ENCODE measurements at places on chromosomes 7 and 10.

DNA sequence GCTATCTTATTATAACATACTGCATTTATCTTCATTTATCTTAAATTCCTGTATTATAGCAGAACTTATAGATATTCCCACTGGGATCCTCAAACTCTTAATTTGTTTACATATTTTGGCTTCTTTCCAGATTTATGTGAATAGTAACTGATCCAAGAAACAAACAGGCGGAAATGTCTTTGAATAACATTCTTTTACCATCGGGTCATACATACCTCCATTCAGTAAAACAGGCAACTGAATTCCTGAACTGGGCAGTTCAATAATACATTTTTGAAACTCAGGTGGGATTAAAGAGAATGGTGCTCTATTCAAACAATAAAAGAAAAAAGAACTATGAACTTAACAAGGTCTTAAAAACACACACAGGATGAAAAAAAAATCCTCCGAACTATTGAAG lies 337.4 kb downstream of the CRPPA start:
- no peak for DNase-seq

- no peak for DNase-seq
Observed at GRCh38 chr7:105454095-105454747, 65.5 kb upstream of the SRPK2 start.

DNA sequence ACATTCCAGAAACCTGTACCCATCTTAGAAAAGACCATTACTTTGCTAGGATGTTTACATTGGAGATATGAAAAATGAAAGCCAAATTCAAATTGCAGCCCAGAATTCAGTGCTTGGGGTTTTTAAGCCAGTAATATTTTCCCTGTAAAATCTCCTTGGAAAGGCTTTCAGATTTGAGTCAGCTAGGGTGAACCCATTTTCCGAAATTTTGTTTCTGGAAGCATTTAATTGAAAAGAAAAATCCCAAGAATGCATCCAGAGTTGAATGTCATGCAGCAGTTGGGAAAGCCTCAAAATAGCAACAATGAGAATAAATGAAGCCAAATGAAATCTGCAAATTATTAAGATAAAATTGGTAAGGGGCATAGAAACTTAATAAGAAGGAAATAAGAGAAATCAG lies 106.4 kb downstream of the BMPER start:
- DNase-seq: no peak

GRCh38 chr7:98266840-98267239 lies 14.6 kb upstream of the BRI3 start:
- no peak for DNase-seq

DNA sequence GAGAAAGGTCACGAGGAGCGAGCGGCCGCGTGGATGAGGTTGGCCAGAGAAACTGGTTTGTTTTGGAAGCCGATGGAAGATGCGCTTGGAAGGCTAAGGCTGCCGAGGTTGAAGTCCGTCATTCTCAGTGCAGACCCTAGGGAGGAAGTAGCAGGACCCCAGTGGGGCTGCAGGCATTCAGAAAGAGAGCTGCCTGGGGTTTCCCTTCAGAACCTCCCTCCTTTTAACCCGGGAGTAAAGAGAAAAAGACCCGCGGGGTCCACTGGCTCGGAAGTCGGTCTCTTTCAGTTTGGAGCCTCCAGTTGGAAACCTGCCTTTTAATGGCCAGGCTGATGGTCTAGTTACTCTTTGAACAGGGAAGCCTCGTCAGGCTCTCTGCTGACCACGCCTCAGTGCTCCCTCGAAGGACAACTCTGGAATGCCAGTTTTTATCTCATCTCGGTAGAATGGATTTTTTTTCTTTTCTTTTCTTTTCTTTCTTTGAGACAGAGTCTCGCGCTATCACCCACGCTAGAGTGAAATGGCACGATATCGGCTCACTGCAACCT lies 188.6 kb downstream of the CUX1 start:
- no peak for DNase-seq

DNA sequence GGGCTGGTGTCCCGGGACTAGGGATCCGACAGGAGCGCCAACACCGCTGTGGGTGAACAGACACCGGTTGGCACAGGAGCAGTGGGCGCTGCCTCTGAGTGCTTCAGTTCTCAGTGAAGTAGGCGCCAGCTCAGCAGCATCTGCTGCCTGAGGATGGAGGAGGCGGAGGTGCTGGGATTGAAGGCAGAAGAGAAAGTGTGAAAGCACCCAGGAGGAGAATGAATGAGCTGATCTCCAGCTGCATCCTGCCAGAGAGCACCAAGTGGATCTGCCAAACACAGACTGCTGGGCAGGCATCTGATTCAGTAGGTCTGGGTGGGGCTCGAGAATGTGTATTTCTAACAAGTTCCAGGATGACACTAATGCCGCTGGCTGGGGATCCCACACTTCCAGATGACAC lies 74.5 kb downstream of the LANCL2 start:
- no peak for DNase-seq

- no peak for DNase-seq
Observed at GRCh38 chr10:128071417-128071782, 54.8 kb downstream of the MKI67 start.

DNA sequence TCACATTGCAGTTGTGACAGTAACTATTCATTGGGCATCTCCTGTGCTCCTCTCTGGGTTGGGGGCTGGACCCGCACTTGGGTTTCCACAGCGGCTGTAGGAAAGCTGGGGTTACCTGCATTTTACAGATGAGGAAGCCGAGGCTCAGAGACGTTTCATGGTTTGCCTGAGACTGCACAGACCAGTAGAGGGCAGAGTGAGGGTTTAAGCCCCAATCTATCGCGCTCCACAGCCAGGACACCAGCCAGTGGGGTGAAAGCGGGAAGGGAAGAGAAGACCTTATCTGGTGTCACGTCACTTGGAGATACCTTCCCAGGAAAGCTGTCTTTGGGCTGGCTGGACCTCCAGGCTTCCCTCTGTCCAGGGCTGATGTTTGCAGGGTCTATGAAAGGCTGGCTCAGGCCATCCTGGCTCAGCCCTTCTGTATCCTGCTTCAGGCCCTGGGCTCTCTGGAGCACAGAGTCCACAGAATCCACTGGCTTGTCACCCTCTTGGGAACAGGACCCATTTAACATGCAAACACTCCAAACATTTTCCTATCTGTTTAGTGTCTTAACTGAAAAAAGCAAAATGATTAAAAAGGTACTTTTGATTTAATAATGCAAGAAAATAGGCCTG lies 167.7 kb downstream of the EMX2 start:
- DNase-seq: no peak

- no peak for DNase-seq
Observed at GRCh38 chr7:29086545-29086944, 59.8 kb downstream of the CPVL start.

- DNase-seq: no peak
Observed at GRCh38 chr10:122159141-122159970, 111.7 kb upstream of the BTBD16 start.

- DNase-seq: no peak
Observed at GRCh38 chr7:47677664-47678063, 95.8 kb upstream of the TNS3 start.

DNA sequence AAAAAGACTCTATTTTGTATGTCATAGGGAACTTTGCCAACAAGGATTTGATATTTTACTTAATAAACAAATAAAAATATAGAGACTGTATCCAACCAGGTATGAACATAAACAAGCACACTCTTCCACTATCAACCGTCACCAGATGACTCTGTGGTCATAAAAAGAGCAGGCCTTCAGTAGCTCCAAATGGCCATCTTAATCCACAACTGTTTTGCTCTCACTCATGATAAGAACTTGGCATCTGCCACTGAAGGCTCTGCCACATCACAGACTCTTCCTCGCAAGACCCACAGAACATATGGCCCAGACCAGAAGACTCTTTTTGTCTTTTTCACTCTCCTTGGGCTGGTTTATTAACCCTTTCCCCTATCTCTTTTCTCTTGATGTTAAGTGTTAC lies 98.7 kb upstream of the POM121L12 start:
- DNase-seq: no peak

DNA sequence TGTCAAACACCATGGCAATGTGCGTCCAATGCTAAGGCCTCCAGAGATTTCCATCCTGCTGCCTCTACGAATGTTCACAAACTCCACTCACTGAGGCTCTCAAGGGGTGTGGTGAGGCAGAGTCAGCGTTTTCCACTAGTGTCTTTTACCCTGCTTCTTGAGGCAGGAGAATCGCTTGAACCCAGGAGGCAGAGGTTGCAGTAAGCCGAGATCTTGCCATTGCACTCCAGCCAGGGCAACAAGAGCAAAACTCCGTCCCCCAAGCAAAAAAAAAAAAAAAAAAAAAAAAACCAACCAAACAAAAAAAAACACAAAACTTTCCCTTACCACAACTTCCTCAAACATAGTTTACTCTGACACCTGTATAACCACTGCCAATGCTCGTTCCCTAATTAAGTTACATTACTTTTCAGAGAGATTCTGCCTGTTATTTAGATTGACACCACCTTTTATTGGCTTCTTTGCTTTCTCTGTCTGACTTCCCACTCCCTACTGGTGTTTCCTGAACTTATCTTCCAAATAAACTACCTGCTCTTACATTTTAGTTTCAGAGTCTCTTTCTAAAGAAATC lies 102.1 kb upstream of the ZNF746 start:
- DNase-seq: no peak

GRCh38 chr7:150990416-150991186 lies at the start of gene NOS3:
Gene NOS3, plus strand, starts transcription at chr7:150991017. Its CDS starts 2,787 bp downstream, at chr7:150993804.
- no peak for DNase-seq

DNA sequence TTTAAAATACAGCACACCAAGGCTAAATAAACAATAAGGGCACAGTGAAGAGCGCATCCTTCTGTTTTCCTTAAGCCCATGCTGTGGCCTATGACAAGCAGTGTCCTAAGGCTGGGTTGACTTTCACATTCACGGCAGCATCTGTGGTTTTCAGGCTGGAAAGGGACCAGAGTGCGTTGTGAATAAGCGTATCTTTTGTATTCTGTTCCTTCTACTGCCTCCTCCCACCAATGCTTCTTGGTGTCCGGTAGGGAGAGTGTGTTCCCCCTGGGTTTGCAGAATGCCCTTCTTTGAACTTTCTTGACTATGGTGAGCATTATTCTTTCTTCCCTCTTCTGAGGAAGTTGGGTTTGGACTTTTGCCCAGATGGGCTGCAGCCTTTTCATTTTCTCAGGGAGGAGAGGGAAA lies 73.6 kb downstream of the ABCA13 start:
- no peak for DNase-seq

DNA sequence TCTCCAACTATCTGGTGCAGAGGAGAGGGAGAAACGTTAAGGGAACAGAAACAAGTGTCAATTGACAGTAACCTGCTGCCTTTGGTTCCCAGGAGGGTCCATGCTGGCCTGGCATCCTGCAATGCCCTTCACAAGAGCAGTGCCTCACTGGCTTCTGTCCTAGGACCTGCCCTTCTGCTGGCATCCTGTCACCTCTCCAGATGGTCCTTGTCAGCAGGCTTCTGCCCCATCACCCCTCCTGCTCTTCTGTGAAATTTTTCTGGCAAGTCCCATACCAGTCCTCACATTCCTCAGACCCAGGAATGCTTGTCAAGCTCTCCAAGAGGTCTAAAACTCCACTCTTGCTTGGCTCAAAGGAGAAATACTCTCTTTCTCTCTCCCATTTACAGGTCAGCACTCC lies 34.2 kb downstream of the C10orf67 start:
- DNase-seq: no peak

GRCh38 chr10:70191161-70191971 lies 21.1 kb upstream of the SAR1A start:
- no peak for DNase-seq

GRCh38 chr7:18978108-18978495 lies 139.3 kb downstream of the TWIST1 start:
- DNase-seq: no peak

DNA sequence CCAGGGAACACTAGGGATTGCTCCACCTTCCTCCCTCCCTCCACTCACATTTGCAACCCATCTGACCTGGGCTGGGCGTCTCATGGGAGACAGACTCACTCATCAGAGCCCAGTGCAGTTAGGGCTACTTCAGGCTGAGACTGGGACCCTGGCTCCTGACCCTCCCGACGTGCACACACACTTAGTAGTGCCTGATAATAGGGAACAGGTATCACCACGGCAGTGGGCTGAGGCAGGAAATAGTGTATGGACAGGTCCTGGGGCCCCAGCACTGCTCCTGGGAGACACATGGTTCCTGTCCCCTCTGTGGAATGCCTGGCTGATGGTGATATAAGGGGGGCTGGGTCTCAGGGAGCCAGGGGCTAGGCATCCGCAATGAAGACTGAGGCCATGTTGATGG lies 14.3 kb downstream of the AQP1 start:
- no peak for DNase-seq

DNA sequence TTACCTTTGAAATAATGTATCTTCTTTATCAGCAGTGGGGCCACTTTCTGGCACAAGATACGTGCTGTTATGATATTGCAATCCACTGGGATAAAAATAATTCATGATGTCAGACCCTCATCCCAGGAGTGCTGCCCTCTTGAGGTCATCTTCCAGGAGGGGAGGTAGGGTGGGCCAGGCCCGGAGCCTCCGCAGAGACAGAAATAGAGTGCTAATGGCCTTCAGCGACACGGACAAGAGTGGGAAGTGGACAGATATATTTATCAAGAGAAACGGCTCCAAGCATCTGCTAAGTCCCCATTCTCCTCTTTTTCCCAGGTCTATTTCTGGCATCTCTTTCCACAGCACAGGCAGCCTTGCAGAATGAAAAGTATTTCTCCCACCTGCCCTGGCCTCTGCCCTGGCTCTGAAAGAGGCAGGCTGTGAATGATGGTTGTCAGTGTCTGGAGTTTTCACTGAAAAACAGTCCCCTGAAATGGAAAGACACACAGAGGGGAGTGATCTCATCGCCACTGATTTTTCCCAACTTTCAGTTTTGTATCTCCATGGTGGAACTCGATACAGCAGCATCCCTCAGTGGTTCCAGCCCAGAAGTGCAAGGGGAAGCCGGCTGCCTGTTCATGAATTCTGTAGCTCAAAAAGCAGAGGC lies 251.7 kb upstream of the MYO3A start:
- DNase-seq: no peak

DNA sequence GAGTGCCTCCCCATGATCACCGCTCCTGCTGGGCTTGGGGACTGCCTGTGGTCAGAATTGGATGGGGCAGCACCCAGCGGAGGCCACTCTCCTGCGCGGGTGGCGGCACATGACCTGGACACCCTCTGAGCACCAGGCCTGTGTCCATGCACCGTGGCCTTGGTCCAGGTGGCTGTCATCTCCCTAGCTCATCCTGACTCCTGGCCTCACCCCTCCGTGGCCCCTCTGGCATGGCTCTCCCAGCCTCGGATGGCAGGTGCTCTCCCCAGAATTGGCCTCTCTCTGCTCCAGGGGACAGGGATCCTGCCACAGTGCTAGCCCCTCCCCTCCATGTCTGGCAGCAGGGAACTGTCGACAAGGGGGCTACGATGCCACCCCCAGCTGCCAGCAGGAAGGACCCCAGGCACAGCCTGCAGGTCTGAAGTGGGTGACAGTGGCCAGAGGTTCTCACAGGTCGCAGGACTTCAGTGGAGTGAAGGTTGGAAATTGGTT lies 37.2 kb upstream of the BTBD16 start:
- DNase-seq: no peak
